ENCODE measurements at places on chromosomes 12 and 14.
A peak's percentile ranks its signal among the peaks of the same experiment; 100 is the strongest.

DNA sequence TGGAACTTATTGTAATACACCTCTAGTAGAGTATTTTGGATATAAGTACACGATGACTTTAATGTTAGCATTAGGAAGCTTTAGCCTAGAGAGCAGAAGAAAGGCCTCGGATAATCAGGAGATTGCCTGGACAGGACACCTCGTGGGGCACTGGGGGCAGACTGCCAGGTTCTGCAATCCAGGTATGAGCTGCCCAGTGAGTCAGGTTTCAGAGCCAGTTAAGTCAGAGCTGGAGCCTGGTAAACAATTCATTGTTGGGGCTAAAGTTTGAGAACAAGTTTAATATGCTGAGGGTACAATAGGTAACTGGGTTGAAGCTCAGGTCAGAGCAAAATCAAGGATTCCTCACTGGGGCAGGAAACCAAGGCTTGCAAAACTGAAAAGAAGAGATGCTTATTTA lies 107.4 kb downstream of the RERGL start:
- no peak for DNase-seq

GRCh38 chr12:2345902-2346301 lies 293.1 kb downstream of the CACNA1C start:
- DNase-seq, result no peak

- DNase-seq, result no peak
These were observed 30.2 kb downstream of the MSRB3 start for GRCh38 chr12:65308601-65309071.

GRCh38 chr14:85878874-85879273 lies 348.9 kb downstream of the FLRT2 start:
- no peak for DNase-seq

- no peak for DNase-seq
These were observed 168.1 kb upstream of the PELI2 start for GRCh38 chr14:55950135-55950534.

DNA sequence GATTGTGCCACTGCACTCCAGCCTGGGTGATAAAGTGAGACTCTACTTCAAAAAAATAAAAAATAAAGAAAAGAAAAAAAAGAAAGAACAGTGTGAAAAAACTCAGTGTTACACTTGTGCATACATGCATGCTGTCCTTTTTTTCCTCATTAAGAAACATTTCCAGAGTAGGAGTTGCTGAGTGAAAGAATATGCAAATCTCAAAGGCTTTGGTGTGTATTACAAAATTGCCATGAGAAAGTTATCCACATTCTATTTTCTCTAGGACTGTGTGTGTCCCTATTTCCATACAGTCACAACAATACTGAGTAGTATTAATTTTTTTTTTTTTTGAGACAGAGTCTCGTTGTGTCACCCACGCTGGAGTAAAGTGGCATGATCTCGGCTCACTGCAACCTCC lies 830 bp upstream of the A2ML1 start:
- no peak for DNase-seq

GRCh38 chr12:95390192-95390591 lies 83.8 kb upstream of the METAP2 start:
- no peak for DNase-seq

- DNase-seq, result peak; percentile 62
These were observed 46.7 kb downstream of the TMCC3 start for GRCh38 chr12:94603434-94604365.

GRCh38 chr12:8734873-8735381 lies 37.1 kb downstream of the RIMKLB start:
- DNase-seq, result no peak

DNA sequence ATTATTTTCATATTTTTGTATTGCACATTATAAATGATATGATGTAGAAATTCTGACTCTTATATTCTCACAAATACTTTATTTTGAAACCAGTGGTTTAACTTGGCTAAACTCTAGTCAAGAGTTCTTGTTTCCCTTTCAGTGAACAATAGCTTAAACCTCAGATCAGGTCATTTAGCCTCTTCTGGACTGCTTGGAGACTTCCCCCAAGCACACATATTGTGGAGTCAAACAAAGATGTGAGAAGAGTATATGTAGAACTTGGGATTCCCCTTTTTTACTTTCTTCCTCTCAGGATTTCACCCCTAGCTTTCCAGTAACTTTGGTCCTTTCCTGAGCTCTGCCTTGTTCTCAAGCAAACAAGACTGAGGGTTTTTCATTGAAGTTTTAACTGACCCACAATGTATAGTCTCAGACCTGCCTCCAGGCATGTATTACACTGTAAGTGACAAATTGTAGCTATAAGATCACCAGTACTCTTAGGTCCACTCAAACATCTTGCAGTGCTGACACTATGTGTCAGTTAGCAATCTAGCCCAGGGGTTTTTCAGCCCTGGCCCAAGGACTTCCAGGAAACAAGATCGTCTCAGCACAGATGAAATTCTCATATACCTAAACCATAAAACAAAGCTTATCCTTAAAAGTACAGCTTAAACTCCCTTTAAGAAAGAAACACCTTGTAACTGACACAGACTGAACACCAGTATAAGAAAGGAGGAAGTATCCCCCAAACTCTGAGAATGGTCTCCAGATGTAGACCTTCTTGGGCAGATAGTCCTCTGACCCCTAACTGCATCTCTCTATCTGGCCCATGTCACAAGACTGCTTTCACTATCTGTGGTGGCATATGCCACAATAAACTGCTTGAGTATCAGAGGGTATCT lies 98.6 kb downstream of the SLC6A15 start:
- DNase-seq, result no peak

DNA sequence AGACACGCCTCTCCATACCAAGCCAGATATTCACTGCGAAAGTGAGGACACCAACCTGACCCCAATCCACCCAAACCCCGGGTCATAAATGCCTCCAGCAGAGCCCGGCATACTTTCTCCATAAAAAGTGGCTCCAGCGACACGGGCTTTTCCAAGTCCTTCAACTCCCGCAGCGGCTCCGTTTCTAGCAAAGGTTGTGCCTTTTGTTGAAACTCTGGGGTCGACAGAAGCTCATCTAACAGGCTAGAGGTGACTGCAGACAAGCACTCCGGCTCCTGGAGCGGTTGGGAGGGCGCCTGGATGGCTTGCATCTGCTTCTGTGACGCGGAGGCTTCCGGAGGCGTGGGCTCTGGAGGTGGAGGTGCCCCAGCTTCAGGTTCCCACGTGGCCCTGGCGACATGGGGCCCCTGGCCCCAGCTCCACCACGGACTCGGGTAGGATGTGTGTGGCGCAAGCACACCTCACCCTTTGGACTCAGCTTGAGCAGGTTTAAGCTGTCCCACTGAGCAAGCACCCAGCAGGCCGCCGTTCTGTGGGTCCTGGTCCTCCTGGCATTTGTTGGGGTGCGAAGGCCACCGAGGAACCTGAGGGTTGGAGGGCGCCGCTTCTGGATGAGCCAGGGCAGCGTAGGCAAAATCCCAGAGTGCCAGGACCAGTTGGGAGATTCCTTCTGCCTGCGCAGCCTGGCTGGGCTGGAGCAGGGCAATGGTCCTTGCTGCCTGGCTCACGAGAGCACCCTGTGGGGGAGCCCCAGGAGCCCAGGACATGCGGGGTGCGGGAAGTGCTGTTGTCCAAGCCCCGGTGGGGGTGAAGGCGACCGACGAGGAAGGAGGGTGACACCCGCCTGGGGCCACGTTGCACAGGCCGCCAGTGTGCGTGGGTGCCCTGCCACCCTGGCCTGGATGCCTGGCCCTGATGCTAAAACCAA lies 186.3 kb downstream of the ALG10 start:
- DNase-seq, result no peak

- DNase-seq, result no peak
These were observed 114.2 kb downstream of the C12orf75 start for GRCh38 chr12:105444653-105445102.

GRCh38 chr12:53696655-53697331 lies 20.9 kb upstream of the ATP5MC2 start:
- no peak for DNase-seq

DNA sequence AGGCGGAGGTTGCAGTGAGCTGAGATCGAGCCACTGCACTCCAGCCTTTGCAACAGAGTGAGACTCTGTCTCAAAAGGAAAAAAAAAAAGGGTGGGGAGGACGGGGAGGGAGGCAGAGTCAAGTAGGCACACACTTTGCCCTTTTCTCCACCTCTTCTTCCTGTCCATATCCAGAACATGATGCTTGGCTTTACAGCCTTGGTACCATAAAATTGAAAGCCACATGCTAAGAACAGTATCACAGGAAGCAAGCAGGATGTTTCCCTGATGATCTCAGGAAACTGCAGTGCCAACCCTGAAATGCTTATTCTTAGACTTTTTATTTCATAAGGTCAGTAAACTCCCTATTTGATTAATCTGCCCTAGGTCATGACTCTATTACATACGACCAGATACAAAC lies 32.5 kb upstream of the YAF2 start:
- DNase-seq, result no peak

- no peak for DNase-seq
These were observed 12.1 kb upstream of the GPX2 start for GRCh38 chr14:64954491-64955240.

GRCh38 chr12:109752117-109753053 lies 38.8 kb downstream of the FAM222A start:
- DNase-seq, result no peak

Data from activated CD8-positive, alpha-beta T cell treated with anti-CD3 and anti-CD28 coated beads, Interleukin-2, amount 10 ng/mL, durations not matched to agents 7 days and 5 days (primary cell).